NK-92 treated with Interleukin-12 subunit alpha and Interleukin-12 subunit beta, amount 100 ng/mL, for 24 hours (cell line): ENCODE measurements at places on chromosomes 3 and 15.

DNA sequence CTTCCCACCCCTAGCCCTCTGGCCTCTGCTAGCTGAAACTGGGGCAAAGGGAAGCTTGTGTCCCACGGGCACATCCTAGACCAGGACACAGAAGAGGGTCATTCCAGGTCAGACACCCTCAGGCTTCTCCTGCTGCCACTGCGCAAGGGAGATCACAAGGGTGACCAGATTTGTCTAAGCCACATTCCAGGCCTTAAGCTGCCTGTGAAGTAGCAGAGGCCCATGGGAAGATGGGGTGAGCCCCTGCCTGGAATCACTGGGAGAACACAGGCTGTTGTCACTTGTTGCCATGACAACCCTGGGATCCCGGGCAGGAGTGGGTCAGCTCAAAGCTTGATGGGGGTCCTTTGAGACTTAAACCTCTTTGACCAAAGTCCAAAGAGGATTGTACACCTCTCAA, 10.8 kb downstream of the STRA6 start:
- DNase-seq = no peak

GRCh38 chr15:60634815-60635214, 155.9 kb upstream of the ICE2 start:
- DNase-seq = no peak

DNA sequence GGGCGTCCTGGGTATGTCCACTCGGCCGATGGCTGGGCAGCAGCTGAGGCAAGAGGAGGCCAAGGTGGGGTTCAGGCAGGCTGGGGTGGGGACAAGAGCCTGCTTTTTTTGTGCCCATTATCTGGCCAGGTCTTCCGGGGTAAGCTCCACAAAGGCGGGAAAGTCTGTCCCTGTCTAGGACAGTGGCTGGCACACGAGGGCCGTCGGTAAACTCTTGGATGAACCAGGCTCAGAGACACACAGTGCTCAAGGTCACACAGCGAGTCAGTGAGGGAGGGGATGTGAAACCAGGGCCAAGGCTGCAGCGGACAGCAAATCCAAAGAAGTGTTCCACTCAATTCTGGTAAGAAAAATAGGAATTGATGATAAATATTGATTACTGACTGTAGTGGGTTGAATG, 2.9 kb downstream of the DNAJB8 start:
- no peak for DNase-seq

- no peak for DNase-seq
Observed at GRCh38 chr3:154954757-154955156, 125.4 kb upstream of the MME start.

GRCh38 chr3:126186749-126187148, 6.4 kb upstream of the ALDH1L1 start:
- DNase-seq = no peak

DNA sequence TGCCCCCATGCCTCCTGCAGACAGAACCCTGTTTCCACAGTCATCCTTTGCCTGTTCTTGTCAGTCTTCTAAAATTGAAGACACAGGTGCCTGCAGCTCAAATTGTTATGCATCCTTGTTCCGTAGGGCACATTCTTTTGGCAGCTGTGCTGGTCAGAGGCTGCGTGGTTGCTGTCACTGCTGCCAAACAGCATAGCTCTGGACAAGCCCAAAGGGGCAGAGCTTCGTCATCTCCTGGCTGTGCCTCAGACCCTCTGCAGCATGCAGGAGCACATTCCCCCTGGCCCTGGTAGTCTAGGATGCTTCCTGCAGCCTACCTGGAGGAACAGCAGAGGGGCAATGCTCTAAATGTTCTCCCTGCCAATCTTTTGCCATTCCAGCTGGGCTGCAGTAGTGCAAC, 2.1 kb upstream of the FBXL22 start:
- DNase-seq = no peak

- DNase-seq = peak; percentile 34
Observed at GRCh38 chr3:197801891-197802778, 11.1 kb downstream of the LRCH3 start.

GRCh38 chr15:90033006-90033405, 31.9 kb downstream of the ZNF710 start:
- no peak for DNase-seq

DNA sequence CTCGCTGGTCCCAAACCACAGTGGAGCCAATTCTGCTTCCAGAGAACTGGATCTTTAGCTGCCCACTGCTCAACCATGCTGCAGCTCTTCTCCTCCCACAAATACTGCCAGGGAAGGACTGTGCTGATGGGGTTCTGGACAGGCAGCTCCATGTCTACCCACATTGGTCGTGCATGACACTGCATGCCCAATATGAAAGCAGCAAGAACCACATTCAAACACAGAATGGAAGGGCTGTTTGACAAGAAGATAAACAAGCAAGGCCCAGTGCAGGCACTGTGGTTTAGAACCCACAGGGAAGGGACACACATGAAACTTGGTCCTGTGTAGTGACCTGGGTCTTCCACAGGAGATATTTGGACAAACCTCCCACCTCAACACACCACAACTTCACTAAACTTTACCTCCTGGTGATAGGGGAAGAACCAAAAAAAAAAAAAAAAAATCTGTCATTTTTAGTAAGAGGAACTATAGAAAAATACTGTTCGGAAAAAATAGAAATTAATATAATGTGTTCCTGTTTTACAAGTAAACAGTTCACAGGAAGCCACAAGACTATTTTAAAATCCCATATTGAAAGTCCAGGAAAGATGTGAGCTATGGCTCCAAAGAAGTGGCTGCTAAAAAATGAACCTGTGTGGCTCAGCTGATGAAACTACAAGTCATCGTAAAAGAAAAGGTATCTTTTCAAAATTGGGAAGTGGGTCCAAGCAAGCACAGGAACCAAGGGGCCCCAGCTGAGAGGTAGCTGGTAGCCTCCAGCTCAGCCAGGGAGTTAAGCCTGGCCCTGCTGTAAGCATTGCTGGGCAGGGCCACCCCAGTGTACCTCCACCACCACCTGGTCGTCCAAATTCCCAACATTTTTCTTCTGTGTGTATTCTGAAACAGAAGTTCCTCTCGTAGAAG, 77.7 kb upstream of the ACAN start:
- DNase-seq = no peak

DNA sequence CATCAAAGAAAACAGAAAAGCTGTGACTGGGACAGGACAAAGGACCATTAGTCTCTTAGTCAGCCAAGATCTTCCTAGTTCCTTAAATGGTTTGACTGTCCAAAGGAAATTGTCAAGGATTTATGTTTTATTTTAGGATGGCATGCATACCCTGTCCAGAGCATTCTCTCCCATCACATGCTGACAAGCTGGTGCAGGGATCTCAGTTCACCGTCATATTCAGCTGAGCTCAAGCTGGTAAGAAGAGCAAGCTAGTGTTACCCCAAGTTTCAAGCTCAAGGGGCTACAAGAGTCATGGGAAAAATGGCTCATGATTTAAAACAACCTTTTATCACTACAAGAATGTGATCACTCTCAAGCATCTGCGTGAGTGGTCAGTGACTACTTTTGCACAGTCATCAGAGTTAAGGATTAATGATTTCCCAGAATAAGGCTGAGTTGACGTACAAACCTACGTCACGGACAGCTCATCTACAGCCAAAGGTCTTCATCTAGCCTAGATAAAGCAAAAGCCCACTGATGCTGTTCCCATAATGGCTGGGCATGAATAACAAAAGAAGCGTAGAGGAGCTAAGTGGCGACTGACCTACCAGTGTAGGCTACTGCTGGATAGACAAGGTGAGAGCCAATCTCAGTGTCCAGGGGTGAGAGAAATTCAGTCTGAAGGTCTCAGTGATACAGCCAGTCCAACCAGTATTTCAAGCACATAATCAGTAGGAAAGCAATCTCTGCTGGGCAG, 157.5 kb downstream of the GABRB3 start:
- no peak for DNase-seq
